ENCODE measurements at places on chromosomes 12 and 14.

- no peak overlapping the region for H3K4me3 ChIP-seq
- no peaks in the 10 kb centered on the region for H3K27me3 ChIP-seq
- H3K4me1 ChIP-seq: no peaks in the 10 kb centered on the region
- no peaks in the 10 kb centered on the region for H3K36me3 ChIP-seq
Measured at GRCh38 chr12:90250766-90251165, 542.1 kb upstream of the ATP2B1 start.

- H3K36me3 ChIP-seq: peaks cover 3% of the 10 kb centered on the region
- no peak overlapping the region for H3K4me3 ChIP-seq
- no peak overlapping the region for H3K27ac ChIP-seq
- DNase-seq: no peak
- H3K27me3 ChIP-seq: no peaks in the 10 kb centered on the region
Measured at GRCh38 chr14:103483600-103483999, 39.0 kb downstream of the CKB start.

DNA sequence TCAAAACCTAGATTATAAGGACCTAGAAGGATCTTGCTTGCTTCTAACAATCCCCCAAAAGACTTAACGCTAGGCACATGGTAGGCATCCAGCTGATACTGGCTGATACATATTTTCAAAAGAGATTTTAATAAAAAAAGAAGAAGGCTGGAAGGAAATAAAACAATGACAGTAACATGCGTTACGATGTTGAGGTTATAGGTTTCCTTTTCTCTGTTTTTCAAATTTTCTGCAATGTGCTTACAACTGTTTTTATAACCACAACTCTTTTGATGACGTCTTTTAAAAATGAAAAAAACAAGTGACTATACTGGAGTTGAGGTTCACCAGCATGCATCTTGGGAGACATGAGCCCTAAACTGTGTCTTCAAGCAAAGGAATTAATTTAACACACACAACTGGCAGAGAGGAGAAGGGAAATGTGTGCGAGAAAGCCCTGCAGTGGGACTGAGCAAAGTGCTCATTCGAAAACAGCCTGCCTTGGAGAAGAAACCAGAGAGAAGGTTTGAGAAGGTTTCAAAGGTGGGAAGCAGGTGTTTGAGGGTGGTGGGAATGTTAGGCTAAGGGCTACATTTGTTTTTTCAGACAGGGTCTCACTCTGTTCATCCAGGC is 80.4 kb downstream of the DUSP16 start:
- H3K27me3 ChIP-seq: no peaks in the 10 kb centered on the region
- H3K4me1 ChIP-seq: peaks cover 12% of the 10 kb centered on the region
- H3K4me3 ChIP-seq: no peak overlapping the region

GRCh38 chr14:100696590-100696989 is 30.1 kb upstream of the DLK1 start:
- H3K4me1 ChIP-seq: no peaks in the 10 kb centered on the region
- H3K36me3 ChIP-seq: no peaks in the 10 kb centered on the region
- H3K4me3 ChIP-seq: no peak overlapping the region
- no peak for DNase-seq
- H3K27me3 ChIP-seq: no peaks in the 10 kb centered on the region
- H3K27ac ChIP-seq: no peak overlapping the region

Data from pancreas (tissue), 10 donors.